ENCODE measurements at places on chromosomes 1 and 21. TPM values are rescaled to one million over a fixed set of nuclear protein-coding genes. Genes with fewer than 3 reads are reported as not detected.

Gene EXO1
- 8.2 TPM for total RNA-seq

Gene HHIPL2
- total RNA-seq: 5.9 TPM

DNA sequence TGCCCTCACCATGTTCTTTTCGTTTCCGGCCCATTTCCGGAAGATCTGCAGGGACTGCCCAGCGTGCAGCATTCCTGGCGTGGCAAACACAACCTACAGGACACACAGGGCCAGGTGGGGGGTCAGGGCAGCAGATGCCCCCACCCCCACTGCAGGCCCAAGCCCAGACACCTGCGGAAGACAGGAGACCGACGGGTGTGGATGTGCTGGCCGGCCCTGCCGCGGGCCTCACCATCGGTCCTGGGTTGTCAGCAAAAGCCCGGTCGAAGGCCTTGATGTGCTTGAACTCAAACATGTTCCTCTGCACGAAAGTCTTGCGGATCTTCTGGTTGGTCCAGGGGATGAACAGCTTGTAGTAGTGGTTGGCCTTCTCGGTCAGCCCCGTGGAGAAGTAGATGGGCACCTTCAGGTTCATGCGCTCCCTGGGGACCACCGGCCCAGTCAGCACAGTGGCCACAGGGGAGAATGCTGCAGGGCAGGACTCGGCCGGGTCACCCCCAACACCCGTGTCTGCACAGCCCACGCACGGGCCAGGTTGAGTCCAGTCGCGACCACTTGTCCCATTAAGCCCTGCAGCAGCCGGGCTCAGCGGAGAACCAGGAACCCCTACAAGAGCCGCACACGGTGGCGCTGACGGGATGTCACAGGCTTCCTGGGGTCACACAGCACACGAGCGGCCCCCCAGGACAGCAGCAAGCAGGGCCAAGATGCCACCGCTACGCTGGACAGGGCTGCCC, 5.3 kb downstream of the PUSL1 start:
- H3K4me3 ChIP-seq: no peak overlapping the region
- H3K27ac ChIP-seq: no peak overlapping the region
- peaks cover 16% of the 10 kb centered on the region for H3K4me1 ChIP-seq
- no peak for DNase-seq
- no peaks in the 10 kb centered on the region for H3K27me3 ChIP-seq

Gene WNT2B
- 14.7 TPM for total RNA-seq

GRCh38 chr1:106846656-106847055, 209.8 kb upstream of the PRMT6 start:
- no peak overlapping the region for H3K4me3 ChIP-seq
- no peaks in the 10 kb centered on the region for H3K4me1 ChIP-seq
- H3K27ac ChIP-seq: no peak overlapping the region
- DNase-seq: no peak
- H3K27me3 ChIP-seq: no peaks in the 10 kb centered on the region
- no peaks in the 10 kb centered on the region for H3K36me3 ChIP-seq

Gene PEF1
- total RNA-seq: 124 TPM

DNA sequence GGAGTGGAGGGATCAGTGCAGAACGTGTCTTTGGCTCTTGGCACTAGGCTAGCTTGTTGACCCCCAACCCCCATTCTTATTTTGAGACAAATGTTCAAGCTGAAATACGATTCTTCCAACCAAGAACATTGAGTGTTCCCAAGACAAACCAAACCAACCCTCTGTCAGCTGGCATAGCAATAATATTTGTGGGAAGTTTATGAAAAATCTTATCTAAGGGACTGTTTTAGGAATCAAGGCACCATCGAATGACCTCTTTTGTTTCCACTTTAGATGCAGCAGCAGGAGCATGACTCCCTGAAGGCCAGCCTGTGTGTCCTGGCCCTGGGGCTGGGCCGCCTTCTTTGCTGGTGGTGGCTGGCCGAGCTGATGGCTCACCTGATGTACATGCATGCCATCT, 89.2 kb downstream of the HHAT start:
- H3K4me3 ChIP-seq: no peak overlapping the region
- H3K36me3 ChIP-seq: no peaks in the 10 kb centered on the region
- no peaks in the 10 kb centered on the region for H3K27me3 ChIP-seq

Gene S100A1
- total RNA-seq: 8.2 TPM

DNA sequence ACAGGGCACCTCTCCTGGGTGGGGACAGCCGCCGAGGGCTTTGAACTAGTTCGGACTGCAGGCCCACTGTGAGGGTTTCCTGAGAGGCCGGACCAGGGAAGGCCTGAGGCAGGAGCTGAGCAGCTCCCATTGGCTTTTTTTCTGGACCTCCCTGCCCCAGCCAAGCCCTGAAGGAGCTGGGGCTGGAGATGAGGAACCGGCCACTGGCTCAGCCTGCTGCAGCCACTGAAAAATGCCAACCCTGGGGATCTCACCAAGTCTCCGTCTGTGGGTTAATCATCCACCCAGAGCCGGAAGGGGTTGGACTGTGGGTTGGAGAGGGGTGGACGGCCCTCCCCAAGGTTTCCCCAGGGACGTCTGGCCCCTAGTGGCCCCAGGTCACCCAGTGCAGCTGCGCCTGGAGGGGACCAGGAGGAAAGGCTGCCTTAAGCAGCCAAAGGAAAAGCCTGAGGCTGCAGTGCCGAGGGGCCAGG, 2.5 kb downstream of the VWA1 start:
- peaks cover 67% of the 10 kb centered on the region for H3K4me1 ChIP-seq
- H3K27ac ChIP-seq: no peak overlapping the region
- no peak overlapping the region for H3K4me3 ChIP-seq
- H3K36me3 ChIP-seq: no peaks in the 10 kb centered on the region
- no peak for DNase-seq

Gene CDCA8
- 28.1 TPM for total RNA-seq
